ENCODE measurements at places on chromosomes 3 and 15.

- peak; percentile 61 for DNase-seq
These were observed 9.2 kb upstream of the RBSN start for GRCh38 chr3:15108082-15108545.

GRCh38 chr3:188452158-188452772 is 298.3 kb downstream of the LPP start:
- no peak for DNase-seq

DNA sequence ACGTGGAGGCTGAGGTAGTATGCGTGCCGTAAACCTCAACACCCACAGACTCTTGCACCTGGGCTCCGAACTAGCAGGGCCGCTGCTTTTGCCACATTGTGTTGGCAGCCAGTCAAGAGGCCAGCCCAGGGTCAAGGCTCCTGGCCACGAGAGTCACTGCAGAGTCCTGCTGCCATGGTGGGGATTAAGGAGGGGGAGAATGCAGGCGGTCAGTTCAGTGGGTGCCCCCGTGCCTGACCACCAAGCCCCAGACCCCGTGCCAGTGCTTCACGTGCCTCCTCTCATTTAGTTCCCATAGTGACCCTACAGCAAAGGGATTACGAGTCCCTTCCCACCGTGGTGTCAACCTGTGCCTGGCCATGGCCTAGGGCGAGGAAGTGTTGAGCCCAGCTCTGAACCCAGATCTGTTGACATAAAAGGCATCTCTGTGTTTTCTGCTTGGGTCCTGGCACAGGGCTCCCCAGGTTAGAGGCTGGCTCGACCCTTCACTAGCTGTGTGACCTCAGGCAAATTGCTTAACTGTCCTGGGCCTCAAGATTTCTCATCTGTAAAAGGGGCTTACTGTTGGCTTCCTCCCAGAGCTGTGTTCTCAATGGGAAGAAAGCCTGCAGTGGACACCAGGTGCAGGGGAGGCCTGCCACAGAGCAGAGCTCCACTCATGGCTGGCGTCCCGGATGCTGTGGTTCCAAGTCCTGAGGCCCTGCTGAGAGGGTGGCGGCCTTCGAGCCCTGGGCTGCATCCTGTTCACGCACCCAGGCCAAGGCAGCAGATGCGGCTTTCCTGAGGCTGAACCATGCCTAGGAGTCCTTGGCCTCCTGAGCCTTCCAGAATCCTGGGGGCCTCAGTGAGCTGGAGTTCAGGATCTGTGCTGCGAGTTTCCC is 32.8 kb downstream of the FBLN2 start:
- DNase-seq, result no peak

DNA sequence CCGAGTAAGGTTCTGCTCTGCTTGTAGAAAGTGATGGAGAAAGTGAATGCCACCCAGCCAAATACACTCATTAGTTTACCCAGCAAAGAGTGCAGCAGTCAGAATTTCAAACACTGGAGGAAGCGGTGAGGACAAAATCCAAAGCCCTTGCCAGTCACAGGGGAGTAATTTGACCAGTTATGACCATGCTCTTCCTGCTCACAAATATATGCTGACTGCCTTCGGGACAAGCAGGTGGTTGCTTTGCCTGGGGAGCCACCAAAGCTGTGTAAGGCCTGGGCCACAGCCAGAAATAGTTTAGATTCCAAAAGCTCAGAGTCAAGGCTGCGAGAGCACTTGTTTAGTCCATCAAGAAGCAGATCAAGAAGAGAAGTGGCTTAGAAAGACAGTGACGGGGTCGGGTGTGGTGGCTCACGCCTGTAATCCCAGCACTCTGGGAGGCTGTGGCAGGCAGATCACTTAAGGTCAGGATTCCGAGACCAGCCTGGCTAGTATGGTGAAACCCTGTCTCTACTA is 51.0 kb upstream of the ATP13A3 start:
- DNase-seq, result no peak

- no peak for DNase-seq
These were observed 80.1 kb downstream of the EBLN2 start for GRCh38 chr3:73141525-73141924.

- DNase-seq, result peak; percentile 58
These were observed 577 bp downstream of the ZNF148 start for GRCh38 chr3:125374501-125374995.
